ENCODE measurements at places on chromosomes 1 and 21. TPM values are rescaled to one million over a fixed set of nuclear protein-coding genes. Genes with fewer than 3 reads are reported as not detected.

GRCh38 chr1:91805311-91805801 is 80.6 kb downstream of the TGFBR3 start:
- DNase-seq = no peak
- no peaks in the 10 kb centered on the region for H3K4me1 ChIP-seq
- H3K4me3 ChIP-seq = no peak overlapping the region
- H3K27ac ChIP-seq = peak overlapping the region; percentile 17

GRCh38 chr1:164559342-164560051 is 513 bp downstream of the PBX1 start:
- H3K4me3 ChIP-seq = peak overlapping the region; percentile 79
- peak; percentile 50 for DNase-seq
- H3K36me3 ChIP-seq = no peaks in the 10 kb centered on the region
- no peaks in the 10 kb centered on the region for H3K27me3 ChIP-seq

The AIM2 gene
- 1.0 TPM for polyA plus RNA-seq

- H3K4me3 ChIP-seq = no peak overlapping the region
- peaks cover 2% of the 10 kb centered on the region for H3K4me1 ChIP-seq
- H3K27ac ChIP-seq = no peak overlapping the region
- no peaks in the 10 kb centered on the region for H3K27me3 ChIP-seq
- DNase-seq = no peak
These were observed 11.1 kb upstream of the PAXBP1 start for GRCh38 chr21:32782698-32783097.

DNA sequence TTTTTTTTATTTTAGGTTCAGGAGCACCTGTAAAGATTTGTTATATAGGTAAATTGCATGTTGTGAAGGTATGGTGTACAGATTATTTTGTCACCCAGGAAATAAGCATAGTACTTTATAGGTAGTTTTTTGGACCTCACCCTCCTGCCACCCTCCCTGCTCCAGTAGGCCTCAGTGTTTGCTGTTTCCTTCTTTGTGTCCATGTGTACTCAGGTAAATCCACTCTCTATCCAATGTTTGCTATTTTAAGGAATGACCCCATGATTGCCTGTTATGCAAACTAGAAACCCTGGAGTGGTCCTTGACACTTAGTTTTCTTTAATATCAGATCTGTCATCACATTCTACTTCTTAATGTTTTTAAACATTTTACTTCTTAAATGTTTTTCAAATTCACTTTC is 33.9 kb downstream of the LHX9 start:
- no peak overlapping the region for H3K27ac ChIP-seq
- no peaks in the 10 kb centered on the region for H3K27me3 ChIP-seq
- DNase-seq = no peak
- no peak overlapping the region for H3K4me3 ChIP-seq

The LRRC38 gene
- 0.37 TPM for polyA plus RNA-seq

DNA sequence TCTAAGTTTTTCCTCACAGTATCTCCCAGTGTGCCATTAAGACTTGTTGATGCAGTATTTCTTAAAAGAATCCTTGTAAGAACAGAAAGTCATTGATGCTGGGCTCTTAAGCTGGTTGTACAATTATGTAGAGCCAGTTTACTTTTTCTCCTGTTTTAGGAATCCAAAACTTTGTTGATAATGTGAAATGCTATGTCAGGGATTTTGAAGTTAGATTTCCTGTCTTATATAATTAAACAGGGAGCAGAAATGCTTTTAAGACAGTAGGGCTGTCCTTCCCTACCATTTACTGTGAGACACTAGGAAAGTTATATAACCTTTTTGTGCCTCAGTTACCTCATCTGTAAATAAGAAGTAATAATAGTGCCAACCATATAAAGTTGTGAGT is 26.0 kb downstream of the CCDC18 start:
- H3K4me1 ChIP-seq = no peaks in the 10 kb centered on the region
- H3K4me3 ChIP-seq = no peak overlapping the region
- H3K27me3 ChIP-seq = no peaks in the 10 kb centered on the region
- no peak overlapping the region for H3K27ac ChIP-seq

- H3K27me3 ChIP-seq = no peaks in the 10 kb centered on the region
- H3K36me3 ChIP-seq = no peaks in the 10 kb centered on the region
- H3K4me3 ChIP-seq = no peak overlapping the region
- peak; percentile 48 for DNase-seq
These were observed 411.8 kb upstream of the DAB1 start for GRCh38 chr1:57835620-57836019.

GRCh38 chr21:41772351-41773080 is 5.7 kb upstream of the RIPK4 start:
- no peak for DNase-seq
- peaks cover 24% of the 10 kb centered on the region for H3K27me3 ChIP-seq

- no peak for DNase-seq
- no peaks in the 10 kb centered on the region for H3K27me3 ChIP-seq
- no peak overlapping the region for H3K27ac ChIP-seq
- H3K36me3 ChIP-seq = no peaks in the 10 kb centered on the region
These were observed 71.1 kb downstream of the LGR6 start for GRCh38 chr1:202264726-202265125.

DNA sequence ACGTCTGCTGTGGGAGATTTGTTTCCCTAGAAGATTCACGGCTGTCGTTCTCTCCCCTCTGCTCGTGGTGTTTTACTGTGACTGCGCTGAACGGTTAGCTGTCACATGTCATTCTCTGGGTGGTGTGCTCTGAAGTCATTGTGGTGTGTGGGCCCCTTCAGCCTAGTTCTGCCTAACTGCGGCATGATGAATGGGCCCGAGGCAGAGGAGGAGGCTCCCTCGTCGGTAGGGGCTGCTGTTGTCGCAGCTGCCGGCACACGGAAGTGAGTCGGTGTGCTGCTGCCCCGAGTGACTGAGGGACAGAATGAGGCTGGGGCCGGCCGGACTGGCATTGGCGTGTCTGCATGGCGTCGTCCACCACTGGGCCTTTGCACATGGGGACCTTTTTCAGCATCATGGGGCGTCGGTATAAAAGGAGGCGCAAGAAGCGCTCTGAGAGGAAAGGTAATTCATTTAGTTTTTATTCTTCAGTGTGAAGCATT is 77.9 kb downstream of the ADARB1 start:
- H3K27me3 ChIP-seq = no peaks in the 10 kb centered on the region
- H3K4me3 ChIP-seq = no peak overlapping the region
- H3K36me3 ChIP-seq = no peaks in the 10 kb centered on the region
- DNase-seq = peak; percentile 75
- H3K4me1 ChIP-seq = no peaks in the 10 kb centered on the region

The C4BPA gene
- polyA plus RNA-seq = not detected

The SLAMF1 gene
- polyA plus RNA-seq = 0.46 TPM

GRCh38 chr1:211468595-211468994 is 23.4 kb downstream of the RD3 start:
- no peak for DNase-seq
- no peaks in the 10 kb centered on the region for H3K4me1 ChIP-seq
- H3K4me3 ChIP-seq = no peak overlapping the region
- no peaks in the 10 kb centered on the region for H3K36me3 ChIP-seq
- no peak overlapping the region for H3K27ac ChIP-seq

DNA sequence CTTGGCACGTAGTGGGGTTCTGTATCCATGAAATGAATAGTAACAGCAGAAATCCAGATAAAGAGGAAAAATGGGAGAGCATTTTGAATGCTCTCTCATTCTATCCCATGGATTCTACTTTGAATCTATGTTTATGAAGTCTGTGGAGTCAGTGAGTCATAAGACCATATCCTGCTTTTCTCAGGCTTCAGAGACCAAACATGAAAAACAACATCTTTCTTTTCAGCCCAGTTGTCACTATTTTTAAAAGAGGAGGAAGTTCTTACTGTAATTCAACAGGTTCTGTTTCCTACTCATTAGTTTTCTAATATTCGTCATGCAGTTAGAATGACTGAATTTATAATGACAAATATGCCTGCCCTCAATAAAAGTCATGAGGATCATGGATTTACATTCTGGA is 39.4 kb upstream of the CD55 start:
- H3K27ac ChIP-seq = peak overlapping the region; percentile 82
- H3K4me3 ChIP-seq = no peak overlapping the region
- H3K4me1 ChIP-seq = peaks cover 4% of the 10 kb centered on the region
- no peak for DNase-seq
- H3K27me3 ChIP-seq = no peaks in the 10 kb centered on the region

DNA sequence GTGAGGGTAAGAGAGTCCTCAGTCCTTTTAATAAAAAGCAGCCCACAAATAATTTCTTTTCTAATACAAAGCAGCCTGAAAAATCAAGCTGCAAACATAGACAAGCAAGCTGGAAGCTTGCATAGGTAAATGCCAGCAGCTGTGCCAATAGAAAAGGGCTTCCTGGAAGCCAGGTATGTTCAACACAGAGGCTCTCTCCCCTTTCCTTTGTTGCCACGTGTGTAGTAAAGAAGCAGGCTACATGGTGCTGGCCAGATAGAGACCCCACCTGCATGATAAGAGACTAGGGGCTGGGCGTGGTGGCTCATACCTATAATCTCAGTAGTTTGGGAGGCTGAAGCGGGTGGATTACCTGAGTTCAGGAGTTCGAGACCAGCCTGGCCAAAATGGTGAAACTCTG is 50.1 kb upstream of the ERRFI1 start:
- no peak overlapping the region for H3K27ac ChIP-seq
- no peaks in the 10 kb centered on the region for H3K36me3 ChIP-seq
- no peak for DNase-seq
- H3K27me3 ChIP-seq = no peaks in the 10 kb centered on the region

DNA sequence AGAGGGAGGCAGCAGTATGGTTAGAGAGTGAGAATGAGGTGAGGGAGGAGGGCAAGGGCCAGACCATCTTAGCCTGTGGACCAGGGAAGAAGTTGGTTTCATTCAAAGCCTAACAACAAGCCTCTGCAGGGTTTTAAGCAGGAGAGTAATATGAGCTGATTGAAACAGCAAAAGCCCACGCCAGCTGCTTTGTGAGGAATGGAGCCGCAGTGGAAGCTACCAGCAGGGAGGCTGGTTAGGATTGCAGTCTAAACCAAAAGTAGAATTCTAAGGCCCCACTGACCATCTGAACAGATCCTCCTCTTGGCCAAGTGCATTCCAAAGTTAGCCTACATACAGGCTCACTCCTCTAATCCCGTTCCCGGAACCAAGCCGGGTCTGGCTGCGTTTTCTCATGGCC is 44.8 kb downstream of the OLFML3 start:
- no peaks in the 10 kb centered on the region for H3K27me3 ChIP-seq
- H3K4me3 ChIP-seq = no peak overlapping the region
- no peaks in the 10 kb centered on the region for H3K4me1 ChIP-seq
- DNase-seq = no peak

DNA sequence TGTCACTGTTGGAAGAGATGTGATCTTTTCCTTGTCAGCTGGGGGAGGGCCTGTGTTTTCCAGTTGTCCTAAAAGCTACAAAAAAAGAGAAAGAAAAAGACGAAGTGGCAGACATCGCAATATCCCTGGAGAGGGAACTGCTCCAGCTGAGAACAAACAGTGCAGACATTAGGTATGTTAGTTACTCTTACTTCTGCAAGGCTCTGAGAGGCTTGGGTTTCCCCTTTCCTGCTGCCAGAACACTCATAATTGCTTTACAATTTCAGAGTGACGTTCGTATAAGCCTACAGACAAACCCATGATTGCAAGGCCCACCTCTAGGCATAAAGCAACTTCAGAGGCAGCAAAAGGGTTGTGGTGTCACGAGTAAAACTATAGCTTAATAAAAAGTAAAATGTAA is 31.1 kb downstream of the CD160 start:
- H3K4me3 ChIP-seq = no peak overlapping the region
- peaks cover 13% of the 10 kb centered on the region for H3K36me3 ChIP-seq
- H3K27ac ChIP-seq = no peak overlapping the region
- no peaks in the 10 kb centered on the region for H3K27me3 ChIP-seq
- H3K4me1 ChIP-seq = no peaks in the 10 kb centered on the region

- H3K4me3 ChIP-seq = no peak overlapping the region
- no peaks in the 10 kb centered on the region for H3K4me1 ChIP-seq
- H3K27ac ChIP-seq = no peak overlapping the region
- no peaks in the 10 kb centered on the region for H3K36me3 ChIP-seq
These were observed 461.3 kb downstream of the RPS6KC1 start for GRCh38 chr1:213512316-213512715.

DNA sequence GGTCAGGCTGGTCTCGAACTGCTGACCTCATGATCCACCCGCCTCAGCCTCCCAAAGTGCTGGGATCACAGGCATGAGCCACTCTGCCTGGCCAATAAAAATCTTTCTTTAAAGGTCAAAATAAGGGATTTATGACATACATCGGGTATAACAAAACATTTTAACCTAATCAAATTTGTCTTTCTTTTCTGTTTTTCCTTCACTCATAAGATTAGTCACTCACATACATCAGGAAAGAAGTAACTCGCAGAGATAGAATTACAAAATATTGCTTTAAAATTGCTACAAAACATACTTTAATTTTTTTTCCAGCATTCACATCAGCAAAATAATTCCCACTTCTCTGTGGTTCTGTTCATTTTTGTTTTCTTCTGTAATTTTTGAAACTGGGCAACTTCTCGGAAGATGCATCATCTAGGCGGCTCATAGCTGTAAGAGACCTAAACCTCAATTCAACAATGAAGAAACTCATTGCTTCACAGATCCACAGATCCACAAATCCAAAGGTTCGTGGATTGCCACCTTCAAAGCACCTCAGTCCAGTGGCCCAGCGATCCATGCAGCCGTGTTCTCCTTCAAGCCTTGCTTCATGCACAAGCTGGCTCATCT is 39.7 kb downstream of the NEK2 start:
- DNase-seq = no peak
- no peaks in the 10 kb centered on the region for H3K36me3 ChIP-seq
- no peak overlapping the region for H3K4me3 ChIP-seq
- no peaks in the 10 kb centered on the region for H3K27me3 ChIP-seq
- no peaks in the 10 kb centered on the region for H3K4me1 ChIP-seq

The GPA33 gene
- 74.8 TPM for polyA plus RNA-seq

DNA sequence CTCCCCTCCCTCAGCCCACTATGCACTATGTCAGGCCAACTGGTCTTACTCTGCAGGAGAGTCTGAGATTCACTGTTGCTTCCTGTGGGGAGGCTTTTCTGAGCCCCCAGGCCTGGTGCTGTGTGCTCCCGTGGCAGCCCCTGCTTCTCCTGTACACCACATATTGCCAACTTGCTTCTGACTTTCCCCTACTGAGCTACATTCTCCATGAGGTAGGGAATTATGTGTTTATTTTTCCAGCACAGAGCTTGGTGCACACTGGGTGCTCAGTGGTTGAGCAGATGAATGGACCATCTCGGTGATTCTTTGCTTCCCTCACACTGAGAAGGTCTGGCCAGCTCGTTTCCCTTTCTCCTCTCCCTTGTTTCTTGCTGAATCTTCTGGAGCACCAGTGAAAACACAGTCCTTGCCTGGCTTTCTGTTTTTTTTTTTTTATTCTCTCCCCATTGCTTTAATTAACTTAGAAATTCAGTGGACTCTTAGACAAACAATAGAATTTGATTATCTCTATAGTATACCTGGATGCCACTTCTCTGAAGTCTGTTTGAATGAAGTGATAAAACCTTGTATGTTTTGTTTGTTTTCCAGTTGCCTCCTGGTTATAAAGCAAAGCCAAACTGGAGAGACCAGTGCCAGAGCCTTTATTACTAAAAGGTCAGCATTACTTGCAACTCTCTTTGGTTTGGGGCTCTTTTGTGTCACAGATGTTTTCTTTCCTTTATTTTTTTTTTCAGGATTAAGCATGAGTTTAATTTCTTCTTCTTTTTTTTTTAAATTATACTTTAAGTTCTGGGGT is 50.3 kb upstream of the CNIH3 start:
- no peak overlapping the region for H3K4me3 ChIP-seq
- H3K27me3 ChIP-seq = no peaks in the 10 kb centered on the region
- no peak overlapping the region for H3K27ac ChIP-seq
- no peaks in the 10 kb centered on the region for H3K4me1 ChIP-seq
- DNase-seq = no peak
